ENCODE measurements at places on chromosomes 4 and X.

GRCh38 chr4:38752372-38752940 lies 30.3 kb downstream of the TLR10 start:
- DNase-seq, result no peak

DNA sequence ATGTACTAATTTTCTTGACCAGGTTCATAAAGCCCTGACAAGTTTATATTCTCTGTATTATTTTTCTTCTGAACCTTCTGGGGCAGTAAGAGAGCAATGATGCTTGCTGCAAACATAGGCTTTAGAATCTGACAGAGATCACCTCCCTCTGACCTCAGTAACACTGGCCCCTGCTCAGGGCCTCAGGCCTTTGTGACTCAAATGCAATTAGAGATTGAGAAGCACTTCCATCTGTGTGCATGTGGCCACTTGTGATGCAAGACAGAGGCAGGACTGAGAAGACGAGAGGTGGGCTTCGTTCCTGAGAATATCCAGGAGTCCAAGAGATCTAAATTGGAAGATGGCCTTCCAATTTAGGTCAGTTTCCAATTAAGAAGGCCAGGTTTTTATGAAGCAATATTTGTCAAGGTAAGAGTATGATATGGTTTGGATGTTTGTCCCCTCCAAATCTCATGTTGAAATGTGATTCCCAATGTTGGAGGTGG lies 82.8 kb upstream of the VEGFC start:
- DNase-seq, result no peak

DNA sequence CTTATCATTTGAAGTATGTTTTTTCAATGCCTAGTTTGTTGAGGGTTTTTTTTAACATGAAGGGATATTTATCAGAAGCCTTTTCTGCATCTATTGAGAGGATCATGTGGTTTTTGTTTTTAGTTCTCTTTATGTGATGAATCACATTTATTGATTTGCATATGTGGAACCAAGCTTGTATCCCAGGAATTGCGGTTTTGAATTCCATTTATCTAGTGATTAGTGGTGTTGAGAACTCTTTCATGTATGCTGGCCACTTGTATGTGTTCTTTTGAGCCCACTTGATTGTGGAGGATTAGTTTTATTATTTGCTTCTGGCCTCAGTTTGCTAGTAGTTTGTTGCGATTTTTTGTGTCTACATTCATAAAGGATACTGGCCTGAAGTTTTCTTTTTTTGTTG lies 85.0 kb upstream of the CNKSR2 start:
- DNase-seq, result no peak

DNA sequence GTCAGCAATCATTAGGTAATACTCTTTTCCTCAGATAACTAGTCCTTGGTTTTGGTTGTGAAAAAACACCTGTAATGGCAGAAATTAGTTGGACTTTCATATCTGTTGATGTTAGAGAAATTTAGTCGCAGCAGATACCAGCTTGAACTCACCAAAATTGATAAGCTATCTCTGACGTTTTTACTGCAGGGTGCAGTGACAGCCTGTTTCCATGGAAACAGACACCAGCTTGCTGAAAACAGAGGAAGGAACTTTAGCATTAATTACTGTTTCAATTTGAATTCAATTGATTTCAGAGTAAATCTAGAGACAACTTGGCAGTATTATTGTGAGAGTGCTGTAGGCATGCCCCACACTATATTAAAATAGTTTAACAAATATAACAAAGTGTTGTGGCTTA lies 246.5 kb downstream of the PPP1R2C start:
- no peak for DNase-seq

DNA sequence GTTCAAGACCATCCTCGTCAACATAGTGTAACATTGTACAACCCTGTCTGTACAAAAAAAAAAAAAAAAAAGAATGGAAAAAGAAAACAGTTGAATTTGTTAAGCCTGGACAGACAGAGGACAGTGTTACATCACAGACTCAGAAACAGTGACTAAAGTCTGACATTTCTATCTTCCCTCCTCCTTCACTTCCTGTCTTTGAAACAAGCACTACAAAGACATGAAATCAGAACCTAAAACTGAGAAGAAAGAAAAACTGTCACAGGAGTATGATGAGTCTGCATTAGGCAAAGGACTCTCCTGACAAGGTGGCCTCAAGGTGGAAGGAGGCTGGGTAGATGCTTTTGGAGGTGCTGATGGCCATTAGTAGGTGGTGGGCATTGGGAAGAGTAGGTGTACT lies 126.7 kb downstream of the RBM47 start:
- DNase-seq, result no peak
